ENCODE measurements at places on chromosomes 3 and 15.

GRCh38 chr3:147409143-147410115 lies at the start of gene ZIC1:
ZIC1 (plus strand) TSS chr3:147409365; CDS start chr3:147410113, 748 bp downstream.
- DNase-seq, result peak; percentile 87

DNA sequence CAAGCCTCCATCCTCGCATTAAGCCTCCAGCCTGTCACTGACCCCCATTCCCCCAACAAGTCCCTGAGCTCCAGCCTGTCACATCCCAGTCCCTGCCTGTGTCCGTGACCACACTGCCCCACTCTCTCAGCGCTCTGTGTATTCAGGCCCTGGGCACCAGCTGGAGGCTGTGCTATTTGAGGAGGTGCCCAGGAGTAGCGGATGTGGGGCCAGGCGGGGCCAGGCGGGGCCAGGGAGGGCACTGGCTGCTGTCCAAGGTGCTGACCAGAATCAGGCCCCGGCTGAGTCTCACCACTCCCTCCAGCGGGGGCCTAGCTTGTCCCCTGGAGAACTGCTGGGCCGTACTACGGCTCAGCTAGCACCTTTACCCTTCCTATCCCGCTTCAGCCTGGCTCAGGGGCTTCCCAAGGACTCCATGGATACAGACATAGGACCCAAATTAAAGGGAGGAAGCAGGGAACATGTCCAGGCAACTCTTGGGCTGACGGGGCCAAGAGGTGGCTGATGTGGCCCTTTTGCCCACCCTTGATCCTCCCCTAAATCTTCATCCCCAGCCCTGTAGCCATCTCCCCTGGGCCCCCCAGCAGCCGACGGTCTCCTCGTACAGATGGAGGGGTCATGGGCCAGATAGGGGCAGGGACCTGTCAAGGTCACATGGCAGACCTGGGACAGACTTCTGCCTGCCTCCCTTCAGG lies 1.1 kb downstream of the HHATL start:
- peak; percentile 63 for DNase-seq

DNA sequence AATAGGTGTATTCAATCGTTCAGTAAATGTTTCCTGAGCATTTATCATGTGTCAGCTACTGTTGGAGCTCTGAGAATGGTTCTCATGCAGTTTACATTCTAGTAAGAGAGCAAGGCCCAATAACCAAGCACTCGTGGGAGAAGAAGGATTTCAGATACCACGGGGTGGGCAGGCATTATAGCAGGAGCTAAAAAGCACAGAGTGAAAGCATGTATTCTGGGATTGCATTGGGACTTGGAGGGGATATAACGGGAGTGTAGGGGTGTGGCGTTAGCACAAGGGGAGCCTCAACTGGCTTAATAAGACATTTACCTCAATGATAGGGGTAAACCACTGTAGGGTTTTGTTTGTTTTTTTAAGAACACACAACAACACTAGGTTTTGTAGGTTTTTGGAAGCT lies 1.6 kb upstream of the SIAH2 start:
- no peak for DNase-seq

DNA sequence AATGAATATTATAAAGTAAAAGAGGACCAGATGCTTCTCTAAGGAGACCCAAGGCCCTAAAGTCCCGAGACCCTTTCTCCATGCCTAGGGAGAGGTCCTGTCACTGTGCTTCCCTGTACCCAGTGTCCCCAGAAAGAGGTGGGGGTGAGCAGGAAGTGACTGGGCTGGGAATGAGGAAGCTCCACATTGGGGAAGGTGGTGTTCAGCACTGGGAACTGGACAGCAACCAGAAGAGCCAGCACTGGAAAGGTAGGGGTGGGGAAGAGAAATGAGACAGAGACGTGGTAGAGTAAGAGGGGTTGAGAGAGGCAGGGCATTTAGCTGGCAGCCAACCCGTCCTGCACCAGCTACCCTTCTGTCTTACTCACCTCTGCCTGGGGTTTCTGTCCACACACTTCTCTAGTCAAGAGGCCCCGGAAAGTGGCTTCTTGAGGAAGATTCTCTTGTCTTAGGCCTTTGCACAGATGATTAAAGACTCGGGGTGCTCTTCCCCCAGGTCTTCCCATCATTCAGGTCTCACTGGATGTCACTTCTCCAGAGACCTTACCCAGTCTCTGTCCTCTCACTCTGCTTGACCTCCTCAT lies 12.2 kb downstream of the RRP9 start:
- DNase-seq, result peak; percentile 25

GRCh38 chr3:177776661-177777101 lies 579.4 kb upstream of the TBL1XR1 start:
- peak; percentile 75 for DNase-seq

DNA sequence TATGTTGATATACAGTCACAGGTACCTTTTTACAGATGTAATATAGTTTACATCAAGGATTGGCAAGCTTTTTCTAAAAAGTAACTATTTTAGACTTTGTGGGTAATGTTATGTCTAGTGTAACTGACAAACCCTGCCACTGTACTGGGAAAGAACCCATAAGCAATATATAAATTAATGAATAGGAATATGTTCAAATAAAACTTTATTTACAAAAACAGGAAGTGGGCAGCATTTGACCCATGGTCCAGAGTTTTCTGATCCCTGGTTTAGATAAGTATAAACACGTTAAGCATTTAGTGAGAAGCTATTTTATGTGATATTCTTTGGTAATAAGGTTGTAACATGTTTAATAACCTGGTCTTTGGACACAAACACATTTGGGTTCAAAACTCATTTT lies 915.2 kb upstream of the ROBO1 start:
- no peak for DNase-seq

GRCh38 chr3:134796281-134797056 lies 1.4 kb downstream of the EPHB1 start:
- DNase-seq, result peak; percentile 26

GRCh38 chr3:26018889-26019288 lies 229.0 kb downstream of the OXSM start:
- DNase-seq, result no peak

DNA sequence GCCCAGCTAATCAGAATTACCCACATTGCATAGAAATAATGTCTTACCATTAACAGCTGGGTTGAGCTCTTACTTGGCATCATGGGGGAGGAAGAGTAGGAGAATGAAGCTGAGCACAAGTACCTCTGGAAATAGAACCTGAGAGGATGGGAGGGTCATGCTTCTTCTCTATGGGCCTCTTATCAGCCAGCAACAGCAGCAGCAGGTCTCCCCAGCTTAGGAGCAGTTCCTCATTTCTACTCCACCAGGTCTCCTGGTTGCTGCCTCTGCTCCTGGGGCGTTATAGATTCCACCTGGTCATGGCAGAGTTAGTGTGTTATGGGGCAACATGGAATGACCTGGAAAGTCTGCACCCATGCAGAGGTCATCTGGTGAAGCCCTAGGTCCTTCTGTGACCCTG lies 3.4 kb downstream of the FSD2 start:
- DNase-seq, result no peak

- no peak for DNase-seq
Observed at GRCh38 chr3:139835830-139836683, 98.9 kb upstream of the CLSTN2 start.

GRCh38 chr15:77634266-77634962 lies 1.7 kb upstream of the LINGO1 start:
- DNase-seq, result peak; percentile 49

DNA sequence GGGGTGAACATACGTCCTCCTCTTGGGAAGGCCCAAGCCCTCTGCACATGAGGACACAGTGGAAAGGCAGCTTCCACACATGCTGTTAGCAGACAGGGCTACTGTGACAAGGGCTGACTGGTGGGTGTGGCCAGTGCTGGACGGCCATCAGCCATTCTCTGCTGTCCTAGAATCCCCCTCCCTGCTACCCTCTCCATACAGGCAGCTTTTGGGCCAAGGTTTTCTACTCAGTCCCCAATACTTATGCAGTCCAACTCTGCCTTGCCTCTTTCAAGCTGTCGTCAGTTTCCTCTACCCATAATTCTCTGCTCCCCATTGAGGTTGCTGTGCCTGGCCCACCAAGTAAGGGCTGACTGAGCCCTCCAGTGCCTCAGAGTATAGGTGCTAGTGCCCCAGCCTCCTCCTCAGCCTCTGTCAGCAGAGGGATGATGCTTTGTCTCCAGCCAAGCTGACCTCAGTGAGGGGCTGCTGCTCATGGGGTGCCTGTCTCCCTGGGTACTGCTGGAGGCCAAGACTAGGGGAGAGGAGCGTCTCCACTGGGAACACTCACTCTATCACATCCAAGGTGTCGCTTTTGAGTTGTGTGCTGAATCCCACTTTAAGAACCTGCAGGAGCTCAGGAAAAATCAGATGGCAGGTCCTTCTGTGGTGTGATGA lies 2.8 kb downstream of the LOXL1 start:
- peak; percentile 56 for DNase-seq

DNA sequence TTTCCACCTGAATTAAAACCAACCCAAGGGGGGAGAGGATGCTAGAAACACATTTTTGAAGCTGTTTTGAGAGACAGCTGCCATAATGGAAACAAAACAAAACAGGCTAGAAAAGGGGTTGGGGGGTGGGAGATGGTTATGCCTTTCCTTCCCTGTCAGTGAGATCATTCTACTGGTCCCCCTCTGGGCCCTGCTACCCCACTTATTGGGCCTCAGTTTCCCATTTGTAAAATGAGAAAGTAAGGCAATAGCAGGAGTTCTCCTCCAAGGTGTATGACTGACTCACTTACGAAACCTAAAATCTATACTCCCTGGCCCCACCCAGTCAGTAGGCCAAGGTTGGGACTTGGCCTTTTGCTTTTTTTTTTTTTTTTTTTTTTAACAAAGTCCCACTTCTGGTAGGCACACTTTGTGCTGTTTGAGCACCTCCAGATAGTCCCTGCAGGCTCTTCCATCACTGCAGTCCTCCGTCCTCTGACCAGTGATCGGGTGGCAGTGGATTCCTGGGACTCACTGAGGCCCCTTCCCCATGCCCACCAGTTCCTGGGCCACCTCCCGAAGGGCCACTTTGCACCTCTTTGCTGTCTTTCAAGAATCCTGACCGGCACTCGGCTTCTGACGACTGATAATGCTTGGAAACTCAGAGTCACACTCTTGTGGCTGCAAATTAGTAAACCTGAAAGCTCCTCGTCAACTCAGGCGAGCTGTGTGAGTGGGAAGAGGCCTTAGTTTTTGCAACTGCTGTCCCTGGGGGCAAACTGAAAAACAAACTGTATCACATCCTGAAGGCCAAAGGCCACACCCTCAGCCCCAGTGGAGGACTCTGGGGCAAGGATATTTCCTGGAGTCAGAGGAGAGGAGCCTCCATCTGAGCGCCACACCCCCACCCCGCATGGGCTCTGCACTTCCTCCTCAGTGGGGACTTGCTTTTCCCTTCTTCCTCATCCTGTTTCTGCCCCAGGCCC lies 6.7 kb upstream of the PSTPIP1 start:
- DNase-seq, result no peak

- DNase-seq, result no peak
Observed at GRCh38 chr3:136624371-136624770, 127.8 kb downstream of the STAG1 start.
